Stimulated activated naive B cell treated with anti-CD40 and anti-IgM and Interleukin-4, amounts not matched to agents 10 μg/mL and 1 μg/mL and 100 μg/mL, for 72 hours (primary cell): ENCODE measurements at places on chromosomes 16 and 17.

DNA sequence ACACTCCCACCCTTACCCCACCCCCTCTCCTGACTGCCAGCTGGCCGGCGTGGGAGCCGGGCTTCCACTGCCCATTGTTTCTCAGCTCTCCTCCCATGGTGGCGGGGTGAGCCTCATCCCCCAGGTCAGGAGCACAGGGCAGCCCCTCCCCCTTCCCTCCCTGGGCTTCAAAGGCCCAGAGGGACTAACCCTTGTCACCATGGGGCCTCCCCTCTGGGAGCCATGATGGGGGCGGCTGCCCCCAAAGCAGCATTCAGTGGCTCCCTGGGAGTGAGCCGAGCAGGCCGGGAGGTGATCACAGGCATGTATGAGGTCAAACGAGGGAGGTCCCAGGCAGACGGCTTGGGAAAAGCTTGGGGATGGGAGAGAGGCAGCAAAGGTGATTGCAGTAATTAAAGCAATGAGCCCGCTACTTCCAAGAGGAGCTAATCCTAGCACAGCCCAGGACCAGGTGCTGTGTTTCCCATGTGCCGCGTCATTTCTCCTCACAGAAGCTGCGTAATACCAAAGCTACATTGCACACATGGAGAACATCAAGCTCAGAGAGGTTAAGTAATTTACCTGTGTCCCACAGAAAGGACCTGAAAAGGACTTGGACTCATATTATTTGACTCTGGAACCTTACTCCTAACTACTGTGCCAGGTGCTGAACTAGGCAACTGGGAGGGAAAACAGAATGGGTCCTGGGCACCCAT is 24.5 kb downstream of the CDK5RAP3 start:
- DNase-seq, result no peak
- H3K4me1 ChIP-seq, result peaks cover 3% of the 10 kb centered on the region
- no peaks in the 10 kb centered on the region for H3K36me3 ChIP-seq
- H3K27ac ChIP-seq, result no peak overlapping the region
- peaks cover 27% of the 10 kb centered on the region for H3K27me3 ChIP-seq
- H3K4me3 ChIP-seq, result no peak overlapping the region

- peak overlapping the region; percentile 47 for H3K27ac ChIP-seq
- DNase-seq, result peak; percentile 65
- H3K4me1 ChIP-seq, result peaks cover 31% of the 10 kb centered on the region
- H3K36me3 ChIP-seq, result peaks cover under 1% of the 10 kb centered on the region
Measured at GRCh38 chr17:41962768-41963434, 3.7 kb upstream of the CNP start.

DNA sequence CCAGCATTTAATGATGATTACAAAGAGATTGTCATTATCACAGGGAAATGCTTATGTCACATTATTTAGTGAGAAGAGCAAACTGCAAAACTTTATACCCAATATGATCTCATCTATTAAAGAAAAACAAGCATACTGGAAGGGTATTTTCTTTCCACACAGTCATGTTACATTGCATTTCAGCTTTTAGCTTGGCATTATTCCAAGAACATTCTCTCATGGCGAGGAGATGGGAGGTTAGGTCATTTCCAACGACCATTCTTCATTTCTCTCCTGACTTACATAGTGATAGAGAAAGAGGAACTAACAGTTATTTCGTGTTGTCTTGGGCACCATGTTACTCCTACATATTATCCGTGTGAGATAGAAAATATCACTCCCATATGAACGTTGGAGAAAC is 309.4 kb upstream of the XYLT1 start:
- peaks cover 25% of the 10 kb centered on the region for H3K27me3 ChIP-seq
- H3K27ac ChIP-seq, result no peak overlapping the region

- H3K4me3 ChIP-seq, result no peak overlapping the region
- no peak for DNase-seq
- no peaks in the 10 kb centered on the region for H3K4me1 ChIP-seq
- H3K36me3 ChIP-seq, result peaks cover 26% of the 10 kb centered on the region
- no peak overlapping the region for H3K27ac ChIP-seq
Measured at GRCh38 chr17:1860978-1861377, 31.2 kb downstream of the RPA1 start.

DNA sequence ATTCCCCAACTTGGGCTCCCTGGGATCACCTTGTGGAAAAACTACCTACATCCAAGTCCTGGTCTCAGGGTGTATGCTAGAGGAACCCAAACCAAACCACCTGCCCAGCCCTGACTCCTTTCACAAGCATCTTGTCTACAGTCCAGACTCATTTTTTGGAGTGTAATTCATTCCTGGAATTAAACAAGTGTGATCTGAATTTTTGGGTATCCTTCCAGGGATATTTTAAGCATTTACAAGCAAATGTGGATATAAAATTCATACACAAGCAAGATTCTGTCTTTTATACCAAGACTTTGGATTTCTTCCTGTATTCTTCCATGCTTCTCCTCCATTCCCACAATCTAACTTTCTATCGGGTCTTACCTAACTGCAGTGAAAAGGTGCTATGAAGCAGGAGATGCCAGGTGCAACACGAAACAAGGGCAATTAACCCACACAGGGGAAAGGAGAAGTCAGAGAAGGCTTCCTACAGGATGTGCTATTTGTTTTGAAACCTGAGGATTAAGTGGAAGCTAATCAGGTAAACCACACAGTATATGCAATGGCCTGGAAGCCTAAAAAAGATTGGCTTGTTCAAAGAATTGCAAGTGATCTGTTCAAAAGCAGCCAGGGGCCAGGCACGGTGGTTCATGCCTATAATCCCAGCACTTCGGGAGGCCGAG is 417.2 kb upstream of the C16orf82 start:
- no peaks in the 10 kb centered on the region for H3K36me3 ChIP-seq
- peaks cover 6% of the 10 kb centered on the region for H3K27me3 ChIP-seq
- no peak overlapping the region for H3K4me3 ChIP-seq
- no peaks in the 10 kb centered on the region for H3K4me1 ChIP-seq
- DNase-seq, result no peak
- no peak overlapping the region for H3K27ac ChIP-seq
